ENCODE measurements at places on chromosomes 16 and 17.

DNA sequence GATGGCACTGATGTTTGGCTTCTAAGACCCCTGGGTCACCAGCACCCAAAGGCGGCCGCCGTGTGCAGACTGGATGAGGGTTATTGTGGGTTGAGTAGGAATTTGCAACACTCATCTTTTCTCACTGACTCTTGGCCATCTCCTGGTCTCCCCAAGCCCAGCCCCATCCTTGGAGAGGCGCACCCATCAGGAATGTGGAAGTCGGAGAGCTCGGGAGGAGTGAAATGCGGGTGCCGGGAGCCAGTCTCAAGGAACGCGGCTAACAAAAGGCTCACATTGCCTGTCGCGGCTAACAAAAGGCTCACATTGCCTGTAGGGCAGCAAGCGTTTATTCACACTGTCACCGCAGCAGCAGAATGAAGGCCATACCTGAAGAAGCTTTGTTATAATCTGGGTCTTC, 248.6 kb downstream of the FOXL1 start:
- no peak for DNase-seq

DNA sequence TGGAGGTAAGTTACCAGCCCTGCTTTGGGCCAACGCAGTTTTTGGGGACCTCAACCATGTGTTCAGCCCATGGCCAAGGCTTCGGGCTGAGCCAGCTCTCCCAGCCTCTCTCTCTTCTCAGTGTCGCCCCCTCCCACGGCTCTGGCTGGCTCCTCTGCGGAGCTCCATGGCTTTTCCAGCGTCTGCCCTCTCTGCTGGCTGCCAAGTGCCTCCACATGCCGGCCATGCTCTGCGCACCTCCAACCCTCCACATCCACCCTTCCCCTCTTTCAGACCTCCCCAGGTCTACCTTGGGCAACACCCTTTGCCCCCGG, 23.2 kb downstream of the COTL1 start:
- DNase-seq, result no peak

GRCh38 chr16:84643674-84644073, 4.6 kb upstream of the KLHL36 start:
- no peak for DNase-seq

DNA sequence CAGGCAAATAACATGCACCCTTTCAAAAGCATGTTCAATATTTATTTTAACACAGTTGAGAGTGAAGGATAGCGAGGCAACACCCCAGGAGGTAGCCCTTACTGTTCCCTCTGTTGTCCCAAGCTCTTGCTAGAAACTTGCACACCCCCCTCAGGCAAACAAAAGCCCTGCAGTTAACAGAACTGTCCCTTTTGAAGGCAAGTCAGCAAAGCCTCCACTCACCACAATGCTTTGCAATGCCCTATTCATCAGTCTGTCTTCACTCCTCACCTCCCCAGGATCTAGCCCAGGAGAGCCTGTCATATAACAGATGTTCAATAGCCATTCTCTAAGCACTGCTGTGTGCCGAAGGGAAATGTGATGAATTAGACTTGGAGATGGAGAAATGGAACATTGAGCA, 3.5 kb upstream of the CNEP1R1 start:
- no peak for DNase-seq

DNA sequence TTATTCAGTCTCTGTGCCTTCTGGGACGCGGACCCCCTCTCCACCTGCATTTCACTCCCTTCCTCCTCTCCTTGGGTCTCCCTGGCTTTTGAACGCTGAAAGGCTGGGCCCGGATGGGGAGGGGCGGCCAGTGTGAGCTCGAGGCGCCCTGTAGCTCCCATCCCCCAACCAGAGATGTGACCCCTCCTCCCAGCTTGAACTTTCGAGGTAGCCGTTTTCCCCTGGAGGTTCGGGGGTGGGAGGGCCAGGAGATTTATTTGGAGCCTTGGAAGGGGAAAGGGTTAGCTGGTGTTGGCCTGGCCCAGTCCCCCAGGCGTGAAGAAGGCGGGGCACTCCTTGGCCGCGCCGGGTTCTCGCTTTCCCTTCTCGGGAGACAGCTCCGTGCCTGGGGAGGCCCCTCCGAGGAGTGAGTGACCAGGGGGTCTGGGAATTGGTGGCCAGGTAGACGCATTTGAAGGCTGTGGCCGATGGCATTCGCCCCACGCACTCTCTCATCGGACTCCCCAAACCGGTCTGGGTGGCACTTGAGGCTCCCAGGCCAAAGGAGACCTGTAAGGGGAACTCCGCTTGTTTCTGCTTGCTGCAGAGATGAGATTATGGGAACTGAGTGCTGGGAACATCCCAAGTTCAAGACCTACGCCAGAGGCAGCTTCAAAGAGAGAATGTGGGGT, 942 bp downstream of the LDAF1 start:
- peak; percentile 76 for DNase-seq

DNA sequence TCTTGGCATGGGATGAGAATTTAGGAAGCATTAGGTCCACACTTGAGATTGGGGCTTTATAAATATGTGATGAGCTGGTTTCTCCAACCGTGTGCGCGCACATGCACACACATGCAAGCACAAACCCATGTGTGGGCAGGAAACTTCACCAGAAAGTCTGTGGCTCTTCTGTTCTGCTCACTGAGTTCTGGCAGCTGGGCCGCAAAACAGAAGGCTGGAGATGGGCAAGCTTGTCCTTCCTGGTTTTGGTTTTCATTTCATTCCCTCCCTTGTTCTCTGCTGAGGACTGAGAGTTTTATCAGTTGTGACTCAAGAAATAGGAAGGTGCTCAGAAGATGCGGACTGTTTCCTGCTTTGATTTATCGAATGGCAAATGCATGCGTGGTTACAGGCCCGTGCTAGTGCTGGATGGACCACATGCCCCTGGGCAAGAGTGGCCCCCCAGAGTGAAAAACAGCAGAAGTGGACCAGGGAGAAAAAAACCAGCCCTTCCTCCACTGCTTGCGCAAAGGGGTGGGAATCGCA, 14.1 kb downstream of the MAP3K14 start:
- no peak for DNase-seq

DNA sequence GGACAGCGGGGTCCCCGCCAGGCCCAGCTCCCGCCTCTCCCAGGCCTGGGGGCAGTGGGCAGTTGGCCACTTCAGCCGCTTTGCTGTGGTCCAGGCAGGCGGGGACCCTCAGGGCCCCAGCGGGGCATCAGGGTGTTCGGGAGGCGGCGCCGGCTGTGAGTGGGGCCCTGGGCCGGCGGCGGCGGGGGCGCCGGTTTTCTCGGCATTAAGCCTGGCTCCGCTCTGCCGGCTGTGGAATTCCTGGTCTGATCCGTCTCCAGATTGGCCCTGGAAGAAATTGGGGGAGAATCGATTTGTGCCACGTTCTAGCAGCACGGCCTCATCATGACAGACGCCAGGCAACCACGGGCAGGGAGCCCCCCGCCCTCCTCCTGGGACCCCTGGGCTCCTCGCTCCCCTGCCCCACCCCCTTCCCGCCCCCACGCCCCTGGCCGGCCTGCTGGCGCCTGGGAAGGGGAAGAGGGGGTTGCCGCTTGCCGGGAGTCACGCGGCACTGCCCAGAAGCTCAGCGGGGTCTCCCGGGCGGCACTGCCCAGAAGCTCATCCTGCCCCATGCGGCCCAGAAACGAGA, 28.6 kb upstream of the SSTR5 start:
- DNase-seq, result no peak

- DNase-seq, result peak; percentile 6
Observed at GRCh38 chr17:68290268-68290954, 516 bp downstream of the SLC16A6 start.

- DNase-seq, result no peak
Observed at GRCh38 chr17:43935926-43936261, 6.4 kb downstream of the PPY start.

DNA sequence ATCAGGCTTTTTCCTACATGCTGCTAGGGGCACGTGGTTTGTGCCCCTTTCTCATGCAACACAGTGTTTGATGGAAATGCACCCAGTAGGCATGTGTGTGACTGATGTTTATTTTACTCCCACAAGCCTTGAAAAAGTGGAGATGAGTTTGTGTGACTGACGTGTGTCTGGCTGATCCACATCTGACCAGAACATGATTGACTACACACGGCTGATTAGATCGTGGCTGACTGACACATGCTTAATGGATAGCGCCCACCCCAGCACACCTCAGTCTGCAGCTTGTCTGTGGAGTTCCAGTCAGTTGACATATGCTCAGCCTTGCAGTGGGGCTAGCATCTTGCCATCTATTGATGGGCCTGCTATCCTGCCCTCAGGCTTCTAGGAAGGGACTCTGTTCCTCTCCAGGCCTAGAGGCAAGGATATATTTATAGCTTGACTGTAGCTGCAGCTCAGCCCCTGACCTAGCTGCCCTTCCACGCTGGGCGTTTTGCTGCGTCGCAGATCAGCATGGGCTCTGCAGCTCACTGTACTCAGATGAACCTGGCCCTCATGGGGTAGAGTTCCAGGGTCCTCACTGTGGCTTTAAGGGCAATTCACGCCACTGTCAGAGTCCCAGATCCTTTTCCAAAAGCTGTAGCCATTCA, 112.3 kb downstream of the HS3ST2 start:
- DNase-seq, result no peak

DNA sequence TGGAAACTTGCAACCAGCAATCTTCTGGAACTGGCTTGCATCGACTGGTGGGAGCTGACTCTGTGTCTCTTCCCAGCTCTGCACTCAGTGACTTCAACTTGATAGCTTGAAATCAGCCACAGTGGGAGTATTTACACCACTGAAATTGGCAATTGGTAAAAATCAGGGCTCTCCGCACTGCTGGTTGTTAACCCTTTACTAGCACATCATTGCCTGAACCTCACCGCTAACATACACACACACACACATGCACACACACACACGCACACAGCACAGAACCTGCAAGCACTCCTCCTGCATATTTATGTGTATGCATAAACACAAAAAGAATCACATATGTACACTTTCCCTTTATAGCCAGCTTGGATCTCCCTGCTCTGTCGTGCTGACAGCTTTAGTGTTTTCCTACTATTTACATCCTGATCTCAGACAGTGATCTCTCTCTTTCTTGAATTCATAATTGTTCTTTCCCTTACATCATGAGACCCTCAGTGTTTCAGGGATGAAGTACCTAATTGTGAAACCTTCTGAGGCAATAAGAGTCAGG, 7.9 kb upstream of the TMIGD1 start:
- no peak for DNase-seq

DNA sequence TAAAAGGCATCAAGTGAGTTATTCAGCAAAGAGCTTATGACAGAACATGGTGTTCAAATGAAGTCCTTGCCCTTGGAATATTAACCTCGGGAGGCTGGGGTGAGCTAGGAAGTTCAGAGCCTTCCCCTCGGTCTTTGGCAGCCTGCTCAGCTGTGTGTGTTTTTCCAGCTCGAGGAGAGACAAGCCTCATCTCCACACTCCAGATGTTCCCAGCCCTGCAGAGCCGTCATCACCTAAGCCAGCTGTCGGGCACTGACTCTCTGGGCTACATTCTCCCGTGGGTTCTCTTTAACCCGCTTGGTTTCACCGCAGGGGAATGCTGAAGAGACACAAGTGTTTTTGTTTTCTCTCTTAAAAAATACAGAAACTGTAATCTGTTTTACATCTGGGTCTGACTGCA, 47.1 kb downstream of the IRX3 start:
- no peak for DNase-seq

DNA sequence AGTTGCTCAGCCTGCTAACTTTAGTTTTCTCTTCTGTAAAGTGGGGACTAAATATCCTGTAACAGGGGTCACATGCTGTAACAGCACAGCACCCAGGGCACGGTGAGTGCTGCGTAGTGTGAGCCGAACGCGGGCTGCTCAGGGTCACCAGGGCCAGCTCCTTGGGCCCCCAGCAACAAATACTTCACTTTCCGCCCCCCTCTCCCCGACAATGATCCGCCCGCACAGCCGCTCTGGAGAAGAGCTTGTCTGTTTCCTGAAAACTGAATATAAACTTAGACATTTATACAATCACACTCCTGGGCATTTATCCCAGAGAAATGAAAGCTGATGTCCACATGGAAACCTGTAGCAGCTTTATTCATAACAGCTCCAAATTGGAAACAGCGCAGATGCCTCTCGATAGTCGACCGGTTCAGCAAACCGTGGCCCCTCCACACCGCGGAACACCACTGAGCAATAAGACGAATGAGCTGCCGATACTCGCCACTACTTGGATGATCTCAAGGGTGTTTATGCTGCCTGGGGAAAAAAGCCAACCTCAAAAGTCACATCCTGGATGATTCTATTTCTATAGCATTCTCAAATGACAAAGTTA, 267.2 kb downstream of the PARN start:
- peak; percentile 59 for DNase-seq

GRCh38 chr17:15038656-15039055, 226.5 kb downstream of the PMP22 start:
- DNase-seq, result no peak
